ENCODE measurements at places on chromosomes 1 and 21.

GRCh38 chr1:21175324-21175669 is 1.4 kb downstream of the EIF4G3 start:
- no peak for DNase-seq

- no peak for DNase-seq
These were observed 62.2 kb downstream of the ZFYVE9 start for GRCh38 chr1:52203935-52204625.

DNA sequence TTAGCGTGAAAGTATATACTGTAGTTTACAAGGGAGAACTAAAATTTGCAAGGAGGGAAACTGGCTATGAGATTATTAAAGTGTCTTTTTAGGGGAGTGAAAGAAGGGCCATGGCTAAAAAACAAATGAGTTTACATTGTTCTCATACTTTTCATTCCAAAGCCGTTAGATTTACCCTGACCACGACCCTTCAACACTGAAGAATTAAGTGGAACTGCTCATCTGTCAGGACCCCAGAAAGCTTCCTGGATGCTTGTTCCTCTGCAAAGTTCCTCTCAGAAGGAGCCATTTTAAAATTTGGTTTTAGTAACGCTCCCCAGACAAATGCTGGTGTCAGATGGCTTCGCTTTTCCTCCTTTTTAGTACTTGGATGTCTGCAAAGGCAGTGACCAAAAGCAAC is 82.7 kb upstream of the ZBTB18 start:
- no peak for DNase-seq

GRCh38 chr1:24888061-24888970 is 41.8 kb downstream of the RUNX3 start:
- no peak for DNase-seq

DNA sequence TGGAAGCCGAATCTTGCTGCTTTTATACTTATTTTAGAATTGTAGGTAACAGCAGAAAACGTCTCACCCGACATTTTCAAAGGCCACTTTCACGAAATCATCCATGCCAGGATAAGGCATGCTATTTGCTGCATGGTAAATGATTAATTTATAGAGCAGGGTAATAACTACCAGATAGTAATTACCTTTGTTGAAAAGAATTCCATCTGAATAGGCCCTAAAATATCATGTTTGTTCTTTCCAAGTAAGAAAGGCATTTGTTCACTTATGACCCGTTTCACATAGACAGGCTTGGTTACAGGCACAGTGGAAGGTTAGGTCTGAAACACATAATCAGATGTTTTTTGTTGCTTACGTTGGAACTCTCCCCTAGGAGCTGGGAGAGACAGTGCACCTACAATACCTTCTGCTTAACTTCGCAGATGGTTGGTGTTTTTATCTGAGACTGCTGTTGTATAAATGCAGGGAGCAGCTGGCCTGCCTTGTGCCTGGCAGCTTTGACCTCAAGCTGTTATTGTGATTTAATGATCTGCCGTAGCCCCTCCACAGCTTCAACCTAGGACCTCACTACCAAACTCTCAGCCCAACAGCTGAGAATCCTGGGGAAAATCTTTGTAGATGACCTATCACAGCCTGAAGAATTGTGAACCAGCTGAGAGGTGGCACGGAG is 1.6 kb downstream of the SLC44A3 start:
- no peak for DNase-seq

All from hematopoietic multipotent progenitor cell treated with erythropoietin and hydrocortisone succinate and interleukin-3 and kit ligand, for 17 days (in vitro differentiated cells).